Activated T-helper 1 cell treated with anti-CD3 and anti-CD28 coated beads, Interleukin-12 subunit alpha, Interleukin-12 subunit beta, Interleukin-2, Interleukin-4 antibody, amounts not matched to agents 30 ng/mL and 10 ng/mL and 1 ng/mL, durations not matched to agents 14 hours and 24 hours and 36 hours (primary cell): ENCODE measurements at places on chromosomes 7 and 10.

GRCh38 chr7:41955893-41956675, 253.2 kb upstream of the INHBA start:
- DNase-seq: no peak

DNA sequence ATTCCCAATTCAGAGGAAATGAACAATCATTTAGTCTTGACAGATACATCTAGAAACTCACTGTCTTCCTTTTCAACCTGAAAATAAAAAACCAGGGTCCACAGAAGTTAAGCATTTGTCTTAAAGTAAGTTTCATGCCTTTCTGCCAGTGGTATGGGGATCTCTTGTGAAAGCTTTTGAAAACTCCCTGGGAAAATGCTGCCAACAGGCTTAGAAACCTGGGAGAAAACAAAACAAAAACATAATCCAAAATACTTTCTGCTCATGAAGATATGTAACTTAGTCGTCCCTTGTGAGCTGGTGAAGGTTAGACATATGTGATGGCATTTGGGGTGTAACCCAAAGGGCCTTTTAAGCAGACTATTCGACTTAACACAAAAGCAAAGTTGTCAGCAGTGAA, 66.4 kb upstream of the ZNF438 start:
- DNase-seq: no peak

DNA sequence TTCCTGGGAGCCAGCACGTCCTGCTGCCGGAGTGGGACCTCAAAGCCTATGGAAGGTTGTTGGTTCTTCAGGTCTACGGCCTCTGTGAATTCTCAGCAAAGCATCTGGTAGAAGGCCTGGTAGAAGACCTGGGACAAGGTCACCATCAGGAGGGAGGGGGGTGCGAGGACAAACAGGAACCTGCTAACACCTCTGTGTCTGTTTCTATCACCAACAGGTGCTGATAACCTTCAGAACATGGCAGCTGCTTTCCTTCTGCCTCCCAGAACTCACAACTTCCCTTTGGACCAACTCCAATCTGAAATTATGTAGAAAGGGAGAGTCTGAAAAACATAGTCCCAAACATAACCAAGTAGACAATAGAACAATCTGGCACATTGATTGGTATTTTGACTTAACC, 8.3 kb upstream of the MET start:
- no peak for DNase-seq

- DNase-seq: no peak
These were observed 5.6 kb upstream of the ZNF518A start for GRCh38 chr10:96124230-96125141.

- DNase-seq: no peak
These were observed 79.6 kb downstream of the ANLN start for GRCh38 chr7:36469236-36469635.
